Fibroblast of the aortic adventitia (primary cell): ENCODE measurements at places on chromosomes 13 and 19. TPM values are rescaled to one million over a fixed set of nuclear protein-coding genes. Genes with fewer than 3 reads are reported as not detected.

BST2 gene
- 9.8 and 48.1 TPM in 2 replicates for total RNA-seq

DNA sequence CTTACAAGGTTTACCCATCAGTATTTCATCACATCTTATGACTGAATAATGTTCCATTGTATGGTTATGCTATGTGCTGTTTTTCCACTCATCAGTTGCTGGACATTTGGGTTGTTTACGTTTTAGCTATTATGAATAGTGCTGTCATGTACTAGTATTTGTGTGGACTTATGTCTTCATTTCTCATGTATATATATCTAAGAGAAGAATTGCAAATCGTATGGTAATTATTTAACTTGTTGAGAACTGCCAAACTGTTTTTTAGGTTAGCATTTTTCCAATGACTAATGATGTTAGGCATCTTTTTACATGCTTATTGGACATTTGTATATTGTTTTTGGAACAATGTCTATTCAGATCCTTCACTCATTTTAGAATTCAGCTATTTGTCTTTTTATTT lies 368.3 kb downstream of the LMO7 start:
- peak; percentile 57 for DNase-seq

DNA sequence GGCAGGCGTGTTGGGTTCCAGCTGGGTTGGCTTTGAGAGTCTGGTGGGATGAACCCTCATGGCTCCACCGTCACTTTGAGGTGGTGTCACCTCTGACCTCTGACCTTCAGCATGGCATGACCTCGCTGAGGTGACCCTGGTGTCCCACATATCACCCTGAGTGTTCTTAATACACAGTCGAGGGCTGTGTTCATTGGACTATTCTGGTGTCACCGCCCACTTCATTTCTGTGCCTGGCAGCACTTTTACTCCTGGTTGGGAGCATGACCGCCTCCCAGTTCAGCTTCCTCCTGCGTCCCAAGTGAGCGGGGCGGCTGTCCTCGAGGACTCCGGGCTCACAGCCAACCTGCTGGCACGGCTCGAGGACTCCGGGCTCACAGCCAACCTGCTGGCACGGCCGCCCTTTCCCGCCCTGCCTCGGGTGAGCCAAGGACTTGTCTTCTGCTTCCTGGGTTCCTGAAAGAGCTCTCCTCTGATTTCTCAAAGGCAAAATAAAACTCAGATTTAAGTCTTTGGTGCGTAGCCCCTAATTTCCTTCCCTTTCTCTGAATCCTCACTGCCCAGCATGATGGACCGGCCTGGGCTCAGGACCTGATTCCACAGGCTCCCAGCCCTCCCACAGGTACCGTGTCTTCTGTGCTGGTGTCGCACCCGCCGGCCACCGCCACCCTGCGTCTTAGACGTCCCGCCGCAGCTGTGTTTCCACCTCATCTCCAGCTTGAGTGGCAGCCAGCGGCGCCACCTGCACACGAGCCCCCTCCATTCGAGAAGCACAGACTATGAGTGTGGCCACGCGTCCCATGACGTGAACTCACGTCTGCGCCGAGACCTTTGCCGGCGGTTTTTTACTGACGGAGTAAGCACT lies 10.4 kb downstream of the ATP4B start:
- DNase-seq = peak; percentile 51

- DNase-seq = no peak
These were observed 785.4 kb downstream of the UQCRFS1 start for GRCh38 chr19:28427376-28428083.

- DNase-seq = no peak
These were observed 219.1 kb downstream of the IRS2 start for GRCh38 chr13:109567315-109567714.

PEAK3 gene
- not detected in 2 replicates for total RNA-seq
